ENCODE measurements at places on chromosomes 16 and 17. TPM values are rescaled to one million over a fixed set of nuclear protein-coding genes. Genes with fewer than 3 reads are reported as not detected.

GRCh38 chr16:2968368-2968737, 795 bp upstream of the PAQR4 start:
- DNase-seq, result no peak

- DNase-seq, result no peak
Observed at GRCh38 chr16:6345090-6345489, 987.6 kb upstream of the RBFOX1 start.

DNA sequence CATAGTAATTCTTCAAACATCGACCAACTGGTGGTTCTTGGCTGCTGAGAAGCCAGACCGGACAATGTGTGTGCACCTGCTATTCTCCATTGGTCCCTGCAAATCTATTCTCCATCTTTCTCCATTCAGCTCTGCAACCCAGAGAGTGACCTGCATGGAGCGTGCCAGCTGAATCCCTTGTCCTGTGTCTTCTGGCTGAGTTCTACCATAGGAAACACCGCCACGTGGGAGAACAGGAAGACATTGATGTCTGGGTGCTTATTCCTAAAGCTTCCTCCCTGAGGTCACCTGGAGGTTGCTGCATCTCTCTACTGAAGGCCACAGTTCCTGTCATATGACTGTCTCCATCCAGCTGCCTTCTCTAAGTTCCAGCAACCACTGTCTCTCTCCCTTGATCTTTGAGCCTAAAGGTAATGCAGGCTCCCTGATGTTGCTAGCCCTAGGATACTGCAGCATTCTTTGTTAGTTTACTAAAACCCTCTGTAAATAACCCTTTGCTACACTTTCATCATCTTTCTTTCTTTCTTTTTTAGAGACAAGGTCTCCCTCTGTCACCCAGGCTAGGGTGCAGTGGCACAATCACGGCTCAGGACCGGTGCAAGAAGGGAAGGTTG, 10.6 kb upstream of the SMG1 start:
- no peak for DNase-seq

CD300H gene
- total RNA-seq, result not detected

- DNase-seq, result no peak
Observed at GRCh38 chr16:53530046-53530445, 27.0 kb upstream of the AKTIP start.

GRCh38 chr16:72621651-72622050, 426.3 kb downstream of the ZFHX3 start:
- no peak for DNase-seq

GDPD3 gene
- not detected for total RNA-seq

GRCh38 chr17:78197147-78197832, 10.1 kb downstream of the AFMID start:
- no peak for DNase-seq

- no peak for DNase-seq
Observed at GRCh38 chr16:14187517-14188338, 116.6 kb downstream of the MRTFB start.

- no peak for DNase-seq
Observed at GRCh38 chr17:30477774-30478115, 537 bp downstream of the GOSR1 start.

GAS7 gene
- total RNA-seq, result 28.8 TPM

Data from uterus (tissue), 4 donors.